ENCODE measurements at places on chromosomes 5 and 9. TPM values are rescaled to one million over a fixed set of nuclear protein-coding genes. Genes with fewer than 3 reads are reported as not detected.

- no peaks in the 10 kb centered on the region for H3K4me1 ChIP-seq
- DNase-seq = no peak
- no peaks in the 10 kb centered on the region for H3K27me3 ChIP-seq
- H3K4me3 ChIP-seq = no peak overlapping the region
- no peaks in the 10 kb centered on the region for H3K36me3 ChIP-seq
- H3K27ac ChIP-seq = no peak overlapping the region
Observed at GRCh38 chr9:38355517-38356120, 36.9 kb upstream of the ALDH1B1 start.

GRCh38 chr5:151264113-151264512, 11.1 kb downstream of the GM2A start:
- no peak for DNase-seq
- H3K27me3 ChIP-seq = no peaks in the 10 kb centered on the region
- peaks cover 6% of the 10 kb centered on the region for H3K4me1 ChIP-seq
- no peaks in the 10 kb centered on the region for H3K36me3 ChIP-seq

- DNase-seq = no peak
- no peaks in the 10 kb centered on the region for H3K4me1 ChIP-seq
- no peak overlapping the region for H3K4me3 ChIP-seq
- no peaks in the 10 kb centered on the region for H3K36me3 ChIP-seq
- no peaks in the 10 kb centered on the region for H3K27me3 ChIP-seq
Observed at GRCh38 chr5:21711866-21712758, 1141.0 kb downstream of the CDH12 start.

GRCh38 chr9:18881758-18882157, 151.3 kb downstream of the SAXO1 start:
- H3K36me3 ChIP-seq = no peaks in the 10 kb centered on the region
- H3K27ac ChIP-seq = no peak overlapping the region
- H3K27me3 ChIP-seq = no peaks in the 10 kb centered on the region
- H3K4me3 ChIP-seq = no peak overlapping the region
- DNase-seq = no peak
- no peaks in the 10 kb centered on the region for H3K4me1 ChIP-seq

GRCh38 chr5:38562444-38563210, 6.2 kb upstream of the LIFR start:
- DNase-seq = no peak
- no peaks in the 10 kb centered on the region for H3K27me3 ChIP-seq
- H3K4me1 ChIP-seq = no peaks in the 10 kb centered on the region
- H3K36me3 ChIP-seq = no peaks in the 10 kb centered on the region
- H3K27ac ChIP-seq = no peak overlapping the region
- no peak overlapping the region for H3K4me3 ChIP-seq

GRCh38 chr9:132472599-132472998, 62.6 kb downstream of the CFAP77 start:
- H3K4me1 ChIP-seq = no peaks in the 10 kb centered on the region
- H3K27ac ChIP-seq = no peak overlapping the region
- no peak for DNase-seq
- no peaks in the 10 kb centered on the region for H3K27me3 ChIP-seq

GRCh38 chr5:142388696-142389095, 63.9 kb upstream of the SPRY4 start:
- H3K4me1 ChIP-seq = peaks cover 4% of the 10 kb centered on the region
- no peak overlapping the region for H3K4me3 ChIP-seq
- no peaks in the 10 kb centered on the region for H3K27me3 ChIP-seq
- H3K36me3 ChIP-seq = no peaks in the 10 kb centered on the region
- DNase-seq = no peak

The MYOZ3 gene
- 0.12 TPM for total RNA-seq

The SLC4A9 gene
- 0.42 TPM for total RNA-seq

The HTR1A gene
- not detected for total RNA-seq

Data from colonic mucosa (tissue), 4 donors.